ENCODE measurements at places on chromosomes 2 and 18.
A peak's percentile ranks its signal among the peaks of the same experiment; 100 is the strongest.

DNA sequence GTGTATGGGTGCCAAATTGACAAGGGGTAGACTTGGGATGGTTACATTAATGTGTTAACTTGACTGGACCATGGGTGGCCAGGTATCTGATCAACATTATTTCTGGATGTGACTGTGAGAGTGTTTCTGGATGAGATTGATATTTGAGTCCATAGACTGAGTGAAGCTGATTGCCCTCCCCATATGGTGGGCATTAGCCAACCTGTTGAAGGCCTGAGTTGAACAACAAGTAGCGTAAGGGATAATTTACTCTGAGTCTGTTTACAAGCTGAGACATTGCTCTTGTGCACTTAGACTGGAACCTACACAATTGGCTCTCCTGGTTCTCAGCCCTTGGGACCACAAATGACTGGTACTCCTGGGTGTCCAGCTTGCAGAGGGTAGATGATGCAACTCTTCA lies 240.1 kb downstream of the ASXL3 start:
- DNase-seq, result no peak

DNA sequence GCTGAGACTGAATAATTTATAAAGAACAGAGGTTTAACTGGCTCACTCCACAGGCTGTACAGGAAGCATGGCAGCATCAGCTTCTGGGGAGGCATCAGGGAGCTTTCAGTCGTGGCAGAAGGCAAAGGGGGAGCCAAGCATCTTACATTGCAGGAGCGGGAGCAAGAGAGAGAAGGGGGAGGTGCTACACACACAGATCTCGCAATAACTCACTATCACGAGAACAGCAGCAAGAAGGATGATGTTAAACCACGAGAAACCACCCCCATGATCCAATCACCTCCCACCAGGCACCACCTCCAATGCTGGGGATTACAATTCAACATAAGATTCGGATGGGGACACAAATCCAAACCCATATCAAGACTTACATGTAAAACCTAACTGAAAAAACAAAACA lies 17.8 kb upstream of the MATN3 start:
- DNase-seq, result no peak

GRCh38 chr2:200369886-200370285 lies 63.4 kb downstream of the SPATS2L start:
- no peak for DNase-seq

GRCh38 chr2:54935389-54935788 lies 114.9 kb downstream of the RTN4 start:
- no peak for DNase-seq

DNA sequence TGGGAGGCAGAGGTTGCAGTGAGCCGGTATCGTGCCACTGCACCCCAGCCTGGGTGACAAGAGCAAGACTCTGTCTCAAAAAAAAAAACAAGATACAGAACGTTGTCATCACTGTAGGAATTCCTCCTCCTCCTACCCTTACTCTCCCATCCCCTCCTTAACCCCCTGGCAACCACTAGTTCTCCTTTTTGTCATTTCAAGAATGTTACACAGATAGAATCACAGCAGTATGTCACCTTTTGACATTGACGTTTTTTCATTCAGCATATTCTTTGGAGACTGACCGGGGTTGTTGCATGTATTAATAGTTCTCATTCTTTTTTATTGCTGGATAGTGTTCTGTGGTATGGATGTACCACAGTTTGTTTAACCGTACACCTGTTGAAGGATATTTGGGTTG lies 32.4 kb downstream of the TTLL4 start:
- no peak for DNase-seq

GRCh38 chr2:19767899-19768298 lies 133.9 kb downstream of the TTC32 start:
- DNase-seq, result no peak

- no peak for DNase-seq
Measured at GRCh38 chr18:53380063-53380639, 844.3 kb downstream of the MBD2 start.

- no peak for DNase-seq
Measured at GRCh38 chr2:35973132-35973736, 382.3 kb upstream of the CRIM1 start.

- no peak for DNase-seq
Measured at GRCh38 chr2:96967961-96968360, 18.4 kb downstream of the FAM178B start.

DNA sequence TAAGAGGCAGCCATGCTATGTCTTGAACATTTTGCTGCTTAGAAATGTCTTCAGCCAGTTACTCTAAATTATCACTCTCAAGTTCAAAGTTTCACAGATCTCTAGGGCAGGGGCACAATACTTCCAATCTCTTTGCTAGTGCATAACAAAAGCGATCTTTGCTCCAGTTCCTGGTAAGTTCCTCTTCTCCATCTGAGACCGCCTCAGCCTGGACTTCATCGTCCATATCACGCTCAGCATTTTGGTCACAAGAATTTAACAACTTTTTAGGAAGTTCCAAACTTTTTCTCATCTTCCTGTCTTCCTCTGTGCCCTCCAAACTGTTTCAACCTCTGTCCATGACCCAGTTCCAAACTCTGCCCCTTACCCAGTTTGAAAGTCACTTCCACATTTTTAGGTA lies 8.8 kb upstream of the SLC35F5 start:
- no peak for DNase-seq

DNA sequence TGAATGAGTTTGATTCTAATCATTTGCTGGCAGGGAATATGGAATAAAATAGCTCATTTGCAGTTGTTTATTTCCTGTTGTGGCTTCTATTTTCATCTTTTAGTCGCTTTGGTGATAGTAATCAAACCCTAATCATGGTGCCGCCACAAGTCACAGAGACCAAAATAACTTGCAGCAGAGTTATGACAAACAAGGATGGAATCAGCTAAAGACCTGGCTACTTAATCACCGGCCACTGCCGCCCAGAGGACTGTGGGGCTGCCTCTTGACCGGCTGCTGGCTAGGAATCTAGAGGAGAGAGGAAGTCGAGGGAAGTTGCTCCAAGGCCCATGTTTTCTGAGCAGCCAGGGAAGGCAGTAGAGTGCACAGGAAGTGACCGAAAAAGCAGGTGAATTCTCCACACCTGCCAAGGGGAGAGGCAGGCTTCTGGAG lies 5.1 kb upstream of the SMAD7 start:
- no peak for DNase-seq

DNA sequence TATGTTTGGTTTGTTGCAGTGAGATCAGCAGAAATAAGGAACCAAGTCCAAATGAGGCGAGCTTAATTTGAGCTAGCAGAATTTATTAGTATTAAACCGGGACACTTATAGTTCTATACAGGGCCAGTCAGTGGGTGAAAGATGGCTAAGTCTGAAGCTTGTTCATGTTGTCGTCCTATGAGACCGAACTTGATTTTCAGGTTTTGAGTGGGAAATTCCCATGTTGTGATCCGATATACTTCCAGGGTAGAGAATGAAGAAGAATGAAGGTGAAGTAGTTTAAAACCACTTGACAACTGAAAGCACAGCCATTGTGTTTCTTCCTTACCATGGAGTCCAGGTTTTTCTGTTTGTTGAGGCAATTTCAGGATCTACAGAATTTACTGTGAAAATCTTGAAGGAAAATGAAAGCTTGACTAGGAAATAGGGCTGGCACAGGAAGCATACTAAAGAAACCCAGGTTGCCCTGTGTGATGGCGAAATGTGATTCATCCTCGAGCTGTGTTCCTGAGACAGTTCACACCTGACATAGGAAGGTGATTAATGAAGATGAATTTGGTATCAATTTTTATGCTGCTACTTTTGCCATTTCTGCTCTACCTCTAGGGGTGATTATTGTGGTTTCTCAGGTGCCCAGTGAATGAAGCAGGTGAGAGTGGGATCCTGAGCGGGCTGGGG lies 37.6 kb upstream of the MGAT5 start:
- DNase-seq, result peak; percentile 28

GRCh38 chr2:227861011-227861410 lies 10.4 kb upstream of the DAW1 start:
- DNase-seq, result no peak

GRCh38 chr2:180933332-180933731 lies 47.1 kb upstream of the UBE2E3 start:
- DNase-seq, result no peak

GRCh38 chr18:45538444-45538843 lies 76.8 kb upstream of the SLC14A2 start:
- no peak for DNase-seq

DNA sequence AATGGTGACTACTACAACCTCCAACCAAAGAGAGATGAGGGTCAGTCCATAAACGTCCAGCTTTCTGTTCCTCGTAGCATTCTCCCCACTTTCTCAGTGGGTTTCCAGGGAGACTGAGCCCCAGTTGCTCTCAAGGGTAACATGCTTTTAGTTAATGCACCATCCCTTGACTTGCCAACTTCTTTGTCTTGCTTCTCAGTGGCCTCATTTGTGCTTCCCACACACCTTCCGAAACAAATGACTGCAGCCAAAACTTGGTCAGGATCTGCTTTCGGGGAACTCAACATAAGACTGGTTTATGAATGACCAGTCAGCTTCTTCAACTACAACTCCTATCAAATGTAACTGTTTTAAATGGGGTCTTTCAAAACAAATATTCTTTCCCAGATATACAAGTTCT lies 94.1 kb downstream of the COL6A3 start:
- DNase-seq, result no peak

- DNase-seq, result no peak
Measured at GRCh38 chr2:216082117-216082711, 495 bp downstream of the TMEM169 start.

GRCh38 chr2:159201360-159202063 lies 85.0 kb downstream of the WDSUB1 start:
- no peak for DNase-seq

- DNase-seq, result no peak
Measured at GRCh38 chr2:207397917-207398655, 131.7 kb upstream of the CREB1 start.

DNA sequence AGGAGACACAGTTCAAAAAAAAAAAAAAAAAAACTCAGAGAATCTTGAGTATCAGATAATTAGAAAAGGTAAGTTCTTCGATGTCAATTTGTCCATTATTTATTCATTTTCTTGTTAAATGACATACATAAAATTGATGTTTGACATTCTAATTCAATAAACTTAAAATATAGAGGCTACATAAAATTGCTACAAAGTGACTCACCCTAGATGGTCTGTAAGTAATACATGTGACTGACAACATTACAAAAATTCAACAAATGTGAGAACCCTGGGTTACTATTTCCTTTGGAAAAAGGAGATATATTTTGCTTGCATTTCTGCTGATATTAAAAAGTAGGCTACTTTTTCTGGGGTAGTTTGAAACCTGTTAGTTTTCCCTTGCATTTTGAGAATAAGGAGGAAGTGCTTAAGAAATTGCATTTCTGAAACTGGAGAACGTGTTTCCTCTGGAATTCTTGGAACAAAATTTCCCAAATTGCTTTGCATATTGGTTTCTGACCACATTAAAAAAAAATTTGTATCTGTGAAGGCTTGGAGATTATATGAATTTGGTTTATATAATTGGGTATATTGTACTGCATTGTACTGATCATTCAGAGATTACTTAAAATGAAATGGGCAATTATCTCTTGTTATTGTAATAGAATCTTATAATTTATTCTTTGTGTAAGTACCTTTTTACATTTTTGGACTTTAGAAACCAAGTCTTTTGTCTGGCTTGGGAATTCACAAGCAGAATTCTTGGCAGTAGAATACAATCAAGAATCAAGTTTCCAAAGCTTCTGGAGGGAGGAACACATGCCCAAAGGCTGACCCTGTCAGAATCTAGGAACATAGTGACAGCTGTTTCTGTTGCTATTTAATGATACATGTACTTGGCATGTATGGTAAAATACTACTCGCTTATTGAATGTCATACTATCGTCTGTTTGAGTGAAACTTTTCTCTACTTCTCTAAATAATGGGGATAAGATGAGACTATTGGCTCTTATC lies 106.1 kb downstream of the DSEL start:
- no peak for DNase-seq

GRCh38 chr2:228444161-228444560 lies 262.7 kb upstream of the SPHKAP start:
- DNase-seq, result no peak

DNA sequence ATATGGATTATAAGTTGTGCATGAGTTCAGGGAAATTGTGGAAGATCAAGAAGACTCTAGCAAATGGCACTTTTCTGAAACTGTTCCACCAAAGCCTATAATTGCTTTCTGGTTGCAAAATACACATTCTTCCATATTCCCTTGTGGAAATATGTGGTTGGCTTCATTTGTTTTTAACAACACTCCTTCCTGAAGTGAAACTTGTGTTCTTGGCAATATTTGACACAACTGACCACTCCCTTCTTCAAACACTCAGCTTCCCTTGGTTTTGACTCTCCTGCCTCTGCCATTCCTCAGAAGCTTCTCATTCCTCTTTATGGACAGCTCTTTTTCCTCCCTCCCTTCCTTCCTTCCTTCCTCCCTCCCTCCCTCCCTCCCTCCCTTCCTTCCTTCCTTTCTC lies 192.3 kb downstream of the PMAIP1 start:
- DNase-seq, result no peak

DNA sequence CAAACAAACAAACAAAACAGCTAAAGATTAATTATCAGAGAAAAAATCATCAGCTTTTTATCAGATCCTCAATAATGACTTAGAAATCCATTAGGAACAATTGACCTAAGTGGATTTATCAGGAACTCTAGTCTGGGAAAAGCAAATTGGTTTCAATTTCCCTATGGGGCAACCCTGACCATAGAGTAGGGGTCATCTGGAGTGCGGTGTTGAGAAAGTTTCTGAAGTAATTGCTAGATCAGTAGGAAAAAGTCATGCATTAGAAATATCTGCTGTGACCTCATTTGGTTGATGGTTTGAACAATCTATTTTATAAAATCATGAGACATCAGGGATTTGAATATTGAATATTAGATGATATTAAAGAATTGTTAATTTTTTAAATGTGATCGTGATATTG lies 507.9 kb downstream of the TXNL1 start:
- DNase-seq, result no peak

DNA sequence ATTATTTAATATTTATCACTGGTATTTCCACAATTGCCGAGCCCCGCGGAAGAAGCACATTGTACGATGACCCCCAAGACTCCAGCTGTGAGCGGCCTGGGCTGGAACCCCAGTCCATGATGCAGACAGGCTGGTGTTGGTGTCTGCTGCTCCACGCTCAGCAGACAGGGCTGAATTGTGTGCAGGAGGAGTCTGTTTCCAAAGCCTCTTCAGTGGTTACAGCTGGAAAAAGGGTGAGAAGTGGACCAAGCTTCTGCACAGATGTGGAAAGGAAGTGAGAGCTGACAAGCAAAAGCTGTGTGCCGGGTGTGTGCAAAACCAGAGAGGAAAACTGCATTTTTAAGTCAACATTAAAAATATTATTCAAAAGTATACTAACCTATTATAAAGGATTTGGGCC lies 500.4 kb downstream of the GALR1 start:
- no peak for DNase-seq

GRCh38 chr18:28855524-28855923 lies 678.6 kb upstream of the CDH2 start:
- DNase-seq, result no peak

GRCh38 chr2:60861736-60862135 lies 19.6 kb upstream of the REL start:
- no peak for DNase-seq

- no peak for DNase-seq
Measured at GRCh38 chr2:71555798-71556454, 102.6 kb downstream of the DYSF start.

GRCh38 chr2:28048341-28048740 lies 157.8 kb downstream of the BABAM2 start:
- no peak for DNase-seq
